ENCODE measurements at places on chromosomes 5 and 9.
A peak's percentile ranks its signal among the peaks of the same experiment; 100 is the strongest.

DNA sequence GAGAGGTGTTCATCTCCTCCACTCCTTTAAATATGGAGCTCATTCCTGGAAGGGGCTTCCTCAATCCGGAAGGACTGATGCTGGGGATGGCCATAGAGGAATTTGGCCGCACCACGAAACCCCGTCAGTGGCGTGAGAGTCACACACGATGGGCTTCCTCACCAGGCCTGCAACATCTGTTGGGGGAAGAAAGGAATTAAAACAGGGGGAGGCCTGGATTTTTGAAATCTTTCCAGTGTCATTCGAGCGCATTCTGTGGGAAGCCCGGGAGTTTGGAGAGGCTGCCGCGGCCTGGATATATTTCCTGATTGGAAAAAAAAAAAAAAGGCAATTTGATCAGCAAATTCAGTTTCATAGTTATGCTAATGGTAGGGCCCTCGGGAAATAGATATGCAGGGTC is 76.3 kb upstream of the ORM1 start:
- no peak for DNase-seq

DNA sequence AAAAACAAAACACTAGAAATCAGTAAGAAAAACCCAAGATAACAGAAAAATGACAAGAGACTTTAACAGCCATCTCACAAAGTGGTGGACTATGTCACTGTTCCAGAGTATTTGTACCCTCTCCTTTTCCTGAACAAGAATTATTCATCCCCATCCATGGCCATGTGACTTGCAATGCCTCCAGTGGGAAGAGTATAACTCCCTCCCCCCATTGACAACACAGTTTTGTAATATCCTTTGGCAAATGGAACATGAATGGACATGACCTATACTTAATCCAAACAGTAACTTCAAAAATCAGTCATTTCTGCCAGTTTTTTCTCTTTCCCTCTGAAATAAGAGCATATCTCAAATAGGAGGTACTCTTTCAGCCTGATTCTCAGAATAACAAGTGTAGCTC is 33.9 kb downstream of the PTBP3 start:
- no peak for DNase-seq

GRCh38 chr9:114492991-114493390 is 12.3 kb downstream of the WHRN start:
- no peak for DNase-seq

- DNase-seq, result peak; percentile 91
Observed at GRCh38 chr5:39074017-39074814, at the start of gene RICTOR. RICTOR (minus strand) TSS chr5:39074399; CDS start chr5:39074377, 22 bp downstream.

- DNase-seq, result no peak
Observed at GRCh38 chr5:158970121-158970520, 129.6 kb downstream of the EBF1 start.

DNA sequence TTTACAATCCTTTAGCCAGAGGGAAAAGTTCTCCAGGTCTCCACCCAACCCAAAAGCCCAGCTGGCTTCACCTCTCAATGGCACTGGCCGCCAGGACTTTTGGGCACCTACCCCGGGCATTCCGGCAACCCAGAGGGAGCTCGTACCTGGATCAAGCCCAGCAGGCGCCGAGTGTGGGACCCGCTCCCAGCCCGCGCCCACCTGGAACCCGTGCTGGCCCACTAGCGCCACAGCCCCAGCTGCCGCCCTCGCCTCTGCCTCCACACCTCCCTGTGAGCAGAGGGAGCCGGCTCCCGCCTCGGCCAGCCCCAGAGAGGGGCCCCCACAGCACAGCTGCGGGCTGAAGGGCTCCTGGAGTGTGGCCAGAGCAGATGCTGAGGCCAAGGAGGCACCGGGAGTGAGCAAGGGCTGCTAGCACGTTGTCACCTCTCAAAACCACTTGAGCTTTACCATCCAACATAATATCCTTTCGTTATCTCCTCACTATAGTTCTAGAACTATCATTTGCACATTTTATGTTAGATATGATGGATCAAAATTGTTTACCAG is 69.7 kb downstream of the GCNT1 start:
- DNase-seq, result no peak

DNA sequence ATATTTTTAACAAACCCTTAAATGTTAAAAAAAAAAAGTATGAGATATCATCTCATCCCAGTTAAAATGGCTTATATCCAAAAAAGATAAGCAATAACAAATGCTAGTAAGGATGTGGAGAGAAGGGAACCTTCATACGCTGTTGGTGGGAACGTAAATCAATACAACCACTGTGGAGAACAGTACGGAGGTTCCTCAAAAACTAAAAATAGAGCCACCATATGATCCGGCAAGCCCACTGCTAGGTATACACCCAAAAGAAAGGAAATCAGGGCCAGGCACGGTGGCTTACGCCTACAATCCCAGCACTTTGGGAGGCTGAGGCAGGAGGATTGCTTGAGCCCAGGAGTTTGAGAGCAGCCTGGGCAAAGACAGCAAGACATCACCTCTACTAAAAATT is 3.0 kb downstream of the MTMR12 start:
- DNase-seq, result no peak

- no peak for DNase-seq
Observed at GRCh38 chr5:7347377-7347776, 48.6 kb upstream of the ADCY2 start.

DNA sequence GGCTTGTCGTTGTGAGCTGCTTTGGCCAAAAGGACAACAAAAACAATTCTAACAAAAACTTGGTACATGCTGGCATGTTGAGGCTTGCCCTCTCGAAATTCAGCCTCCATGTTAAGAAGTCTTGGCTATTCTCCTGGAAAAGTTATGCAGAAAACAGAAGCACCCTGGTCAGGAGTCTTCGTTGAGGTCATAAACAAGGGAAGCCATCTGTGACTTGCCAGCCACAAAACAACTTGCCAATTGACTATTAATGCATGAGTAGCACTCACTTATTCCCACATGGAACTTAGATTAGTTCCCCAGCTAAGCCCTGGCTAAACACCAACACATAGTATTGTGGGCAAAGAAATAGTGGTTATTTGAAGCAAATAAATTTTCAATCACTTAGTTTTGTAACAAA is 521.0 kb upstream of the CHD1 start:
- no peak for DNase-seq

DNA sequence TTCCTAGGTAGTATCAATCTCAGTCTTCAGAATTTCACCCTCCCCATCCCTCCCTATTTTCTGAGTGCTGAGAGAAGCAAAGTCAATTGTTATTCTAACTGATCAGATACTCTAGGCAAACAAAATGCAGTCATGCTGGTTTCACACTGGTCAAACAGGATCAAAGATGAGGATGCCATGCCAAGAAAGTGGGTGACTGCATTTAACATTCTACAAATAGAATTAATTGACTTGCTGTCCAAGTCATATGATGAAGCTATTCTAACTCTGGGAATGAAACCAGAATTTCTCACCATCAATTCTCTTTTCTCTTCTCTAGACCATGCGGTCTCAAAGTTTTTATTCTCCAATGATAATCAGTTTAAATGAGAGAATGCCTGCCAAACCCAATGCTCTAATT is 112.5 kb downstream of the CTNND2 start:
- DNase-seq, result no peak

DNA sequence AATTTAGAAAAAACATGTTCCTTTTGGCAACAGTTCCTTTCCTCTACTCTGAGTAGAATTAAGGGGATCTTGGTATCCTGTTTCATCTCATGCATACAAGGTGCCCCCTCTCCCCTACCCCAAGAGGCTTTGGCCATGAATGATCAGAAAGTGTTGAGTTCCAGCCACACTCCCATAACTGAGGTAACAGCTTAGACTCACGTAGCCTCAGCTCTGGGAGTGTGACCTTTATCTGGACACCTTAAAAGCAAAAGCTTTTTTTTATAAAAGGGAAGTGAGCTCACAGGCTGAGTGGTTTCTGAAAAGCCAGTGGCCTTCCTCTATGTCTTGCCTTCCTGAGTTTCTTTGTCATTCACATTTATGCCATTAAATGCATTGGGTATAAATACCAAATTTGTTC is 900 bp upstream of the HAVCR2 start:
- DNase-seq, result no peak

DNA sequence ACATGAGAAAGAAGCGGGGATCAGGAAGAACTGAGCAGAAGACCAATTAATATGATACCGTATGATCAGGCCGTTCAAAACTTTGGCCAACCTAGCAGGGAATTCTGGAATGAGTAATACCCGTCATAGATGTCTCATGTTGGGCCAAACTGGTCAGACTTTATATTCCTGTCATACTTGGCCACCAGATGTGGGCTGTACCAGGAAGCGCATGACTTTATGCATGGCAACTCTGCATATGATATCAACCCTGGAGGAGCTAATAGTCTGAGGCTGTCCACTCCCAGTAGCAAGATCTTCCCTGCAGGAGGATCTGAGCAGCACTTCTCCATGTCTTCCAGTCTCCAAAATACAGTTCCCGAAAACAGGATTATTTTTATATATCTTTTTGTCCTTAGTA is 68.5 kb upstream of the NAA35 start:
- DNase-seq, result no peak

- no peak for DNase-seq
Observed at GRCh38 chr9:18855656-18856055, 177.4 kb downstream of the SAXO1 start.

- no peak for DNase-seq
Observed at GRCh38 chr5:119076080-119076479, 5.2 kb downstream of the DMXL1 start.

- DNase-seq, result no peak
Observed at GRCh38 chr5:35804201-35804653, 52.5 kb upstream of the IL7R start.

DNA sequence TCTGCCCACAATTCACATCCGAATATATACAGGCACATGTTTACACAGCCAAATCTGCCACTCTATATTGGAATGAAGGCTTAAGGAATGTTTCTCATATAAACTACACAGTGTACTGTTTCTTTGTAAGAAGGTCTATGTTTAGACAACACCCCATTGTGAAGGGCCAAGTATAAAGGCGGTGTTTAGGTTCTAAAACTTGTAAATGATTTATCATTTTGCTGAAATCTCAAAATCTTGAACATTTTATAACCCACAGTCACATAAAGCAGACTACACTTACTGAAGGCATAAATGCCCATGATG is 94.0 kb downstream of the ZNF608 start:
- DNase-seq, result no peak

GRCh38 chr9:78552802-78553201 is 255.9 kb downstream of the PSAT1 start:
- DNase-seq, result no peak

DNA sequence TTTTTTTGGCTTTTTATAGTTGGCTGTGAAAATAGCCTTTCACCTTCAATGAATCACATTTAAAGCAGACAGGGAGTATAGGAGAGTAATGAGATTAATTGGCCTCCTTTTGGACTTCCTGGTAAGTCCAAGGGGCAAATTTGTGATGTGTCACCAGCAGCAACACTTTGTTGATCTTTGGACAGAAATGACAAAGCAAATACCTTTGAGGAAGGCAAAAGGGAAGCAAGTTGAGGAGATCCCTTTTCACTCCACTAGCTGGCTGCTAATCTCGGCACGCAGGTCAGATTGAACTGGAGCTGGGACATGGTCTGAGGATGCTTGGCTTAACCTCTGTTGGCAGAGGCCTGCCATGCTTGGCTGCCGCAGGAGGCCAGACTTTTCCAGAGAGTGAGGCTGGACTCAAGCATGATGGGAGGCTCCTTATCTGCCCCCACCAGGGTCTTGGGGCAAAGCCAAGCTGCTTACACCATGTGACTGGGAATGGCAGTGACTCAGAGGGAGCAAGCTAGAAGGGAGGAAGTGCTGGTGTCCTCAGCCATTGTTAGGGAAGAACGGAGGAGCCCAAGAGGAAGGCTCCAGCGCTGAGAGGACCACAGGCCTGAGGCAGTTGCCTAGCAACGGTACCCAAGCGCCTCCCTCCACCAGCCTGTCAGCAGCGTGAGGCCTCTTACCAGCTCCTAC is 174.5 kb upstream of the MAP1B start:
- no peak for DNase-seq

DNA sequence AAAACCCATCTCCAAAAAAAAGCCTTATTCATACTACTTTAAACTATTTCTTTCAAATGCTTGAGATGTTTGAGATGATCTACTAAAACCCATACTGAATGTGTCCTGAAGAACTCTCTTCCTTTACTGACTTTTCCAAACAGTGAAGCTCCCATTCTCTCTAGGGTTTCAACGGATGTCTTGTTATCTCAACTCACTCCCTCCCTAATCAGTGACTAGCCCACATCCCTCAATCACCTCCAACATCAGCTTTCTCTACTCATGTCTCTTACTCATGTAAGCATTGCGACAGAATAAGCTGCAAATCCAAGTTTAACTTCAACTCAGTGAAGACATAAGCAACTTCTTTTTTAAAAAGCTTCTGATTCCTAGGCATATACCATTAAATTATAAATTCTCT is 42.1 kb downstream of the WDR41 start:
- DNase-seq, result no peak

DNA sequence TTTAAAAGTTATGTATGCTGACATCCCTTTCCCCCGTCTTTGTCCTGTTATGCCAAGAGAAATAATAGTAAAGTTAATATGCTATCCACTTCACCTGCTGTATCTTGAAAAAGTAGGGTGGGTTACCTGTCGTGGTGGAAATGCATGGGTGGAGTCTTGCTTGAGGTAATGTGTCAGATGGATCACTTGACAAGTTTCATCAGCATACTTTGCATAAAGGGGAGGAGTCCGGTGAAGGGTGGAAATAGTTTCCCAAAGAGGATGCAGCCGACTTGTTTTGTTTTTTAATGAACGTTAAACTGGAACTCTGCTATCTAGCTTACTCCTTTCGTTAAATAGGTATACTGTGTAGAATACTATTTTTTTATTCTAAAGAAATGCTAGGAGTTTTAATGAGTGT is 9.0 kb upstream of the DMRT3 start:
- no peak for DNase-seq

- no peak for DNase-seq
Observed at GRCh38 chr9:17810728-17811571, 232.1 kb downstream of the SH3GL2 start.

DNA sequence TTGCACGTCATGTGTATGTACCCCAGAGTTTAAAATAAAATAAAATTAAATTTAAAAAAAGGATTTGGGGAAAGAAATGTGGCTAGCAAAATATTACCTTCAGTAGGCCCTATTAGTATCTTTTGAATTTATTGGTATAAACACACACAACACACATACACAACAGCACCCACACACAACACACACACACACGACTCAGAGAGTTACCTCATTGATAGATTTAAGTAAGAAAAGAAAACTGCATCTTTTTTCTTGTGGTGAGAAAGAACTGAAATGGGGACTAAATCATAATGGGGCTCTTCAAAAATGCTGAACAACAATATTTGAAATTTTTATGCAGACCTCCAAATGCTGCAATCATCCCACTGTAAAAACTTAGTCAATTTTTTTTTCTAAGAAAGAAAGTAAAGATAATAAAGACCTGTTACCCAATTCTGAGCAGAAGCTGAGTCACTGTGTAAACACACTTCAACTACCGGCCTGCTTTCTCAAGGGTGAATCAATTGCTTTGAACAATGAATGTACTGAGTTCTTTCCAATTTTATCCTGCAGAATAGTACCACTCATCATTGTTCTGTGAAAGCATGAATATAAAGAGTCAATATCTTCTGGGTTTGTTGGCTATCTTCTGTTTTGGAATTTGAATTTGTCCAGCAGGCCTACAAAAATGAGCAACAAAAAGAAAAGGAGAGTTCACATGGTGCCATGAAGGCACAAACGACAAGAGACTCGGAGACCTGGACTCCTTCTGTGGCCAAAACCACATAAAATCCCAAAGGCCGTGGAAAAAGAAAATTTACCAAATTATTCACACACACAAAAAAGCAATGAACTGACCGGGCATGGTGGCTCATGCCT is 57.9 kb upstream of the CCNG1 start:
- no peak for DNase-seq

- no peak for DNase-seq
Observed at GRCh38 chr5:132767150-132767549, 9.9 kb downstream of the SEPTIN8 start.
